Body of pancreas (tissue), 4 donors: ENCODE measurements at places on chromosomes 7 and 10.

DNA sequence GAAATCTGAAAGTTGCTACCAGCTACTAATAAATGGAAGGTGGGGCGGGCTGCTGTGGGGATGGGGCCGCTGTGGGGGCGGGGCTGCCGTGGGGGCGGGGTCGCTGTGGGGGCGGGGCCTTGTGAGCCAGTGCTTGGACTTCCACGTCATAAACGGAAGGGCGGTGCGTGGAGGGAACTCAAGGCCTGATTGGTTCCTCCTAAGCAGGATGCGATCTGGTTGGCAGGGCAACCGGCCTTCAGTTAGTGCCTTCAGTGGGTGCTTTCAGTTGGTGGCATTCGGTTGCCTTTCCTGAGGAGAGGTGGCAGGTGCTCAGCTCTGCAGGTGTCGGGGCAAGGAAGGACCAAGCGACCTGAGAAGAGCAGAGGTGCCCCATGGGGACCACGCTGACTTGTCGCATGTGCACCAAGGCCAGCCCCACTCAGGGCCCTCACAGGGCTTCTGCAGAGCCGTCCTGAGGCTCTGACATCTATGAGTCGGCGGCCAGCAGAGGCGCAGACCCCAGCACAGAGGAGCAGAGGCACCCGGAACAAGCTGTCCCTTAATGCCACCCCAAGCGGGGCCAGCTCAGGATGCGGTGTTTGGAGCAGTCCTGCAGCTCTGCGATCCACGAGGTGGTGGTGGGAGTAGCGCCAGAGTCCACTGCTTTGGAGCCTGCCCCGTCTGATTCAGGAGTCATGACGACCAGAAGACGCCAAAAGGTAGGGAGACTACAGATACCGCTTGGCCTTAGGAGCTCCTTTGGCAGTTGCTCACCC lies 54.4 kb upstream of the PDSS1 start:
- H3K36me3 ChIP-seq, result no peaks in the 10 kb centered on the region
- no peak overlapping the region for H3K27ac ChIP-seq
- no peaks in the 10 kb centered on the region for H3K4me1 ChIP-seq
- no peak for DNase-seq
- H3K4me3 ChIP-seq, result no peak overlapping the region

DNA sequence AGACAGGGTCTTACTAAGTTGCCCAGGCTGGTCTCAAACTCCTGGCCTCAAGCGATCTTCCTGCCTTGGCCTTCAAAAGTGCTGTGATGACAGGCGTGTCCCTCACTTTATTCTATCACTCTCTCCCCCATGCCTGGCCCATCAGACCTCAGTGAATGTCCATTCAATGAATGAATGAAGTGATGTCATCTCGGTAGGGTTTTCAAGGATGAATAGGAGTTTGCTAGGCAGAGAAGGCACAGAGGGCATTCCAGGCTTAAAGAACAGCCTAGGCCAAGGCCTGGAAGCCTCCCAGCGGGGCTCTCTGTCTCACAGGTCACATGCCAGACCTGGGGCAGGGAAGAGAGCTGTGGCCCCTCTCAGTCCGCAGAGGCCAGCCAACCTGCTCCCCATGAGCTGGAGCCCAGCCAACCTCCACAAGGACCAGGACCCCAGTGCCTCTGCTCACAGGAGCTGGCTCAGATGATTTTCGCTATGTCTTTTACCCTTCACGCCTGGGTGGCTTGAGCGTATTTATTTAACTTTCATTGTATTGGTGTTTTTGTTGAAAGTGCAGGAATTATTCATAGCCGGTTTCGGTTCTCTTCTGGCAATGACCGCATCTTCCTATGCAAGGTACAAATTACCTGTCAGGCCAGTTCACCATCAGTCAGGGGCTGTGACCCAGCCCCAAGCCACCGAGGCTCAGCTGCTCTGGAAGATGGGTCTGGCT lies 11.8 kb upstream of the TNRC18 start:
- no peak overlapping the region for H3K27ac ChIP-seq
- no peaks in the 10 kb centered on the region for H3K27me3 ChIP-seq
- H3K36me3 ChIP-seq, result no peaks in the 10 kb centered on the region
- H3K4me3 ChIP-seq, result no peak overlapping the region

- DNase-seq, result no peak
- H3K36me3 ChIP-seq, result no peaks in the 10 kb centered on the region
- H3K27ac ChIP-seq, result no peak overlapping the region
- H3K27me3 ChIP-seq, result no peaks in the 10 kb centered on the region
- peaks cover 31% of the 10 kb centered on the region for H3K4me1 ChIP-seq
These were observed 103.9 kb downstream of the RAPGEF5 start for GRCh38 chr7:22252936-22253536.

GRCh38 chr10:7756360-7756992 lies 31.3 kb downstream of the KIN start:
- H3K27ac ChIP-seq, result no peak overlapping the region
- peaks cover 4% of the 10 kb centered on the region for H3K4me1 ChIP-seq
- peaks cover 19% of the 10 kb centered on the region for H3K36me3 ChIP-seq
- no peak overlapping the region for H3K4me3 ChIP-seq

- H3K27me3 ChIP-seq, result no peaks in the 10 kb centered on the region
- H3K4me3 ChIP-seq, result no peak overlapping the region
- no peak for DNase-seq
- H3K4me1 ChIP-seq, result no peaks in the 10 kb centered on the region
- H3K27ac ChIP-seq, result no peak overlapping the region
These were observed 308.1 kb downstream of the WDR37 start for GRCh38 chr10:1364151-1364910.

DNA sequence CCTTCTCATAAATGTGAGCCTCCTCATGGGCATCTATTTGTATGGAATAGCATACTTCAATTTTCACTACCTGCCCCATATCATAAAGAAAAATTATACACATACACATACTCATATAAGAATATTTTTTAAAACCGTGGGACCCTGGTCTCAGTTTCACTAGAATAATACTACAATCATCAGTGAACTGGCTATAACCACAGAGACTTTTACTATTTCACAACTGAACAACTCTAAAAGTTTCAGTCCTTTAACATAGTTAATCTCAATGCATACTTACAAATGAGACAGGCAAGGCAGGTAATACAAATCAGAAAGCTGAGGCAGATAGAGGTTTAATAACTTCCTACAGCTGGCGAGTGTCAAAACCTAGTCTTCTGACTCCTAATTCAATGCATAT lies 83.1 kb downstream of the LRRN3 start:
- no peak overlapping the region for H3K27ac ChIP-seq
- no peaks in the 10 kb centered on the region for H3K36me3 ChIP-seq
- no peaks in the 10 kb centered on the region for H3K27me3 ChIP-seq

DNA sequence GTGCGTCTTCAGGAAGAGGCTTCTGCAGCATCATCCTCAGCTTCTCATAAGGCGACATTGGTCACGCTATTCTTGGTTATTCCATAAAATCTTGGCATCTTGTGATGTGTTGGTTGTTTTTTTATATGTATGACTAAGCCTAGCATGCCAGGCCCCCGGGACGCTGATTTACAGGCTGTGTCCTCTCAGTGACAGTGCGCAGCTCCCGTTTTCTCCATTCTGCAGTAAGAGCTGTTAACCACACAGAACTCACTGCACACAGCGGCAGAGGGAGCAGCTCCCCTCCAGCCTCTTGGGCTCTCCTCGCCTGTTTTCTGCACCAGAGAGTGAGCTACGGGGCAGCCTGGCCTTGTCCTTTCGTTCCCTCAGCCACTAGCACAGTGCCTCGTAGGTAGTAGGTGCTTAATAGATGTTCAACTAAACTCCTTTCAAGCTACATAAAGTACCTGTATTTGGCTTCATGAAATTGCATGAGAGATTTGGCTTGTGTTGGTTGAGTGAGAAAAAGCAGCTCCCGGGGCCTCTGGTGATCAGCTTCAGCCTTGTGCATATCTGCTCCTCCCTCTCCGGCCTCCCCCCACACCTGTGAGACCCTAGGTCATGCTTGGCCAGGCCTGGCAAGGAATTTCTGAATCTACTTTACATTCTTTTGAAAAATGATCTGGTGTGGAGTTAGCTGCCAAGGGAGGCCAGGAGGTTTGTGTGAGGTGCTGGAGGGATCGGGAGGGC lies 116.2 kb downstream of the WDR37 start:
- no peak overlapping the region for H3K4me3 ChIP-seq
- no peak overlapping the region for H3K27ac ChIP-seq
- DNase-seq, result no peak
- no peaks in the 10 kb centered on the region for H3K27me3 ChIP-seq
- no peaks in the 10 kb centered on the region for H3K4me1 ChIP-seq

DNA sequence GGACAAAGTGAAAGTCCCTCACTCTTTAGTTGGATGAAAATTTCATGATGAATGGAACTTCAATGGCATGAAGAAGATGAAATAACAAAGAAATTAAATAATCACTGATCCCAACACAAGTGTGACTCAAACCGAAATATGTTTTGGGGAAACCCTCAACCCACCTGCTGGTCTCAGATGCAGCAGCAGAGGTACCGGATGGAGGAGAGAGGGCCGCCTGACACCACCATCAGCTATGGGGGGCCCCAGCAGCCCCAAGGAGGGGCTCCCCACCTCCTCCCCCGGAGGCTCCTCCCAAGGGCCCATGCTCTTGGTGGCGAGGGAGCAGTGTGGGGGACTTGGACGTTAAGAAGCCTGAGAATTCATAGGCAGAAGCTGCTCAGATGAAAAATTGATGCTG lies 137.2 kb upstream of the ADARB2 start:
- no peaks in the 10 kb centered on the region for H3K27me3 ChIP-seq
- H3K4me3 ChIP-seq, result no peak overlapping the region
- DNase-seq, result no peak

- no peak overlapping the region for H3K27ac ChIP-seq
- no peak overlapping the region for H3K4me3 ChIP-seq
- H3K4me1 ChIP-seq, result no peaks in the 10 kb centered on the region
- H3K27me3 ChIP-seq, result no peaks in the 10 kb centered on the region
- no peaks in the 10 kb centered on the region for H3K36me3 ChIP-seq
These were observed 17.8 kb upstream of the SDK1 start for GRCh38 chr7:3283130-3283704.

- peaks cover 21% of the 10 kb centered on the region for H3K4me1 ChIP-seq
- no peaks in the 10 kb centered on the region for H3K36me3 ChIP-seq
- H3K27me3 ChIP-seq, result no peaks in the 10 kb centered on the region
- no peak for DNase-seq
These were observed 182.8 kb downstream of the ARHGAP12 start for GRCh38 chr10:31745612-31746376.

DNA sequence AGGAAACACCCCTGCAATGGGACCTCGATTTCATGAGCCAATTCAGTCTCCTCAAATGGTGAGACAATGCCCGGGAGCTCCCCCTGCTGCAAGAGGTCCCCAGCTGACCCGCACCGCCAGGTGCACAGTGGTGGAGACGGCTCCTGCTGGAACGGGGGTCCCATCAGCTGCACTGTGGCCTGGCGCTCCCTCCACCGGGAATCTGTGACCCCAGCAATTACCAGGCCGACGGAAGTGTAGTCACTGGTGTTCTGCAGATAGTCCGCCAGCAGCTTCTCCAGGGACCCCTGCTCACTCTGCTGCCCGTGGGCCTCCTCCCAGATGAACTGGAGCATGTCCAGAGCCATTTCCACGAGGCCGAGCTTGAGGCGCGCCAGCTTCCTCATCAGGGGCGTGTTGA lies 64.9 kb upstream of the NKX6-2 start:
- no peaks in the 10 kb centered on the region for H3K36me3 ChIP-seq
- DNase-seq, result no peak
- H3K4me3 ChIP-seq, result no peak overlapping the region

GRCh38 chr10:84166620-84167288 lies 6.8 kb upstream of the GPR15LG start:
- H3K27me3 ChIP-seq, result no peaks in the 10 kb centered on the region
- no peak for DNase-seq
- no peaks in the 10 kb centered on the region for H3K4me1 ChIP-seq
- no peak overlapping the region for H3K27ac ChIP-seq

- H3K4me1 ChIP-seq, result peaks cover 37% of the 10 kb centered on the region
- H3K36me3 ChIP-seq, result no peaks in the 10 kb centered on the region
- H3K27ac ChIP-seq, result no peak overlapping the region
- H3K27me3 ChIP-seq, result no peaks in the 10 kb centered on the region
- no peak for DNase-seq
These were observed 901 bp upstream of the CCNY start for GRCh38 chr10:35335133-35336083.

DNA sequence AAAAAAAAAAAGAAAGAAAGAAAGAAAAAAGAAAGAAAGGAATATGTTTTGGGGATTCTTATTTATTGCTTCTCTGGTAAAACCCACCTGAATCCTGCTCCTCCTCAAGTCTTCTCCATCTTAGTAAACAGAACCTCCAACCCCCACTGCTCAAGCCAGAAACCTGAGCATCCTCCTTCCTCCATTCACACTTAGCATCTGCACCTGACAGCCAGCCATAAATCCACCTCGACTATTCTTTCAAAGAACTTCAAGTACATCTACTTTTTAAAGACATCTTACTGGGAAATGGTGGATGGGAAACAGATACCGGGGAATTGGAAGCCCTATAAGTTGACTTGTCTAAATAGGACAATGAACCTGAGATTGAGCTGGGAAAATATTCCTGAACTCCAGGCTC lies 519.9 kb upstream of the DPP6 start:
- H3K4me3 ChIP-seq, result no peak overlapping the region
- H3K36me3 ChIP-seq, result no peaks in the 10 kb centered on the region
- no peak for DNase-seq
- no peaks in the 10 kb centered on the region for H3K4me1 ChIP-seq

DNA sequence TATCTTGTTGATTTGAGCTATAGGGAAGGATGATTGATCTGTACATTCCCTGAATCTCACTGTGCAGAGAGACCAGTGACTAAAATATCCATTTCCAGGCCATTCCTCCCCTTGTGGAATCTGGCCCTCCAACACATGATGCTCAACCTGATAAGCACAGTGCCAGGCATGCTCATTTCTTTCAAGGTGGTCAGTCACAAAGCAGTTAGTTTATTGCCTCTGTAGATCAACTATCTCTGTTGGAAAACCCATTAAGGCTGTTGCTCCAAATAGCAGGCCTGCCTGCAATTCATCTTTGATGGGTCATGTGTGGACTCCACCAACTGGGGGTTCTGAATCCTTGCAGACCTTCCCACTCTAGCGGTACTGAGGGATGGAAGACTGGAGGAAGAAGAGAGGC lies 168.6 kb upstream of the FOXK1 start:
- no peaks in the 10 kb centered on the region for H3K4me1 ChIP-seq
- H3K27me3 ChIP-seq, result no peaks in the 10 kb centered on the region
- H3K27ac ChIP-seq, result no peak overlapping the region
- DNase-seq, result no peak
- no peak overlapping the region for H3K4me3 ChIP-seq

DNA sequence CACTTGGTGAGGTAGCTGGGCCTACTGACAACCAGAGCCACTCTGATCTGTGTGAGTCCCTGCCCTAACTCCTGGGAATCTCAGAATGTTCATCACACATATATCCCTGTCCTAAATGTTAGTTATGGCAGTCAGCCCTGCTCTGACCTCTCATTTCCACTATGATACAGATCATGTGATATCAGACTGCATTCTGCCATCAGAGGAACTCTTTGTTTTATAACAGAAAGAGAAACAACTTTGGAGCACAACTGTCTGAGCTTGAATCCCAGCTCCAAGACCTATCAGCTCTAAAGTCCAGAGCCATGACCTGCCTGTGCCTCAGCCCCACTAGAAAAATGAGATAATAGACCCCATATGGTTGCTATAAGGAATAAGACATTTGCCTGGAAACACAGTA lies 54.6 kb upstream of the ABCB4 start:
- H3K27me3 ChIP-seq, result no peaks in the 10 kb centered on the region
- no peaks in the 10 kb centered on the region for H3K4me1 ChIP-seq
- H3K4me3 ChIP-seq, result no peak overlapping the region
- H3K36me3 ChIP-seq, result no peaks in the 10 kb centered on the region
- DNase-seq, result no peak
- no peak overlapping the region for H3K27ac ChIP-seq

GRCh38 chr10:44424957-44425356 lies 40.1 kb upstream of the CXCL12 start:
- no peak overlapping the region for H3K4me3 ChIP-seq
- no peaks in the 10 kb centered on the region for H3K36me3 ChIP-seq
- no peak overlapping the region for H3K27ac ChIP-seq
- DNase-seq, result no peak

- no peak overlapping the region for H3K4me3 ChIP-seq
- H3K4me1 ChIP-seq, result peaks cover 36% of the 10 kb centered on the region
- H3K36me3 ChIP-seq, result no peaks in the 10 kb centered on the region
- H3K27me3 ChIP-seq, result no peaks in the 10 kb centered on the region
These were observed 218.5 kb upstream of the MKLN1 start for GRCh38 chr7:131109011-131109758.
